ENCODE measurements at places on chromosomes 16 and 17. TPM values are rescaled to one million over a fixed set of nuclear protein-coding genes. Genes with fewer than 3 reads are reported as not detected.

NACA2 gene
- total RNA-seq, result not detected

LRRC37A3 gene
- 5.6 TPM for total RNA-seq

TMEM100 gene
- 0.76 TPM for total RNA-seq

SLC6A2 gene
- total RNA-seq, result not detected

HIC1 gene
- 2.3 TPM for total RNA-seq
